ENCODE measurements at places on chromosomes 1 and 21.

DNA sequence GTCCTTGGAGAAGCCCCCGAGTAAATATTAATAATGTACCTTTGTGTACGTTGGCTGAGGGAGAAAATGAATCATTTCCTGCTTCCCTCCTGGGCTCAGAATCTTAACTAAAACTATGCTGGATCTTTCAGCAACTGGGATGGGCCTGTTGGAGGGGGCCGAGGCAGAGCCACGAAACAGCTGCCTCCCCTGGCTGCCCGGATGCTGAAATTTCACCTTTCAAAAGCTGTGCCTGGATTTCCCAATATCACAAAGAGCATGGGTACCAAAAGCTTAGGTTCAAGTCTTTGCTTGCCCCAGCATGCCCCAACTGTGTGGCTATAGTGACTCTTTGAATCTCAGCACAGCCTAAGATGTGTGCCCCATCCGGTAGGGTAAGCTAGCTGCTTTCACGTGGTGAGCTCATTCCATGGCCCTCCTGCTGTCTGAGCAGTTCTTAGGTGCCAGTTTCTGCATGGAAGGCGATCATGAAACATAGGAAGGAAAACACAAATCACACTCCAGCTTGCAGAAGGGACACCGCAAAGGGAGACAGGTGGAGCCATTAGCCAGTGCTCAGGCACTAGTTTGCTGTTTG, 473.5 kb downstream of the PTPRU start:
- no peak for DNase-seq

- DNase-seq: no peak
Measured at GRCh38 chr1:185158800-185159199, 1.8 kb downstream of the SWT1 start.

- no peak for DNase-seq
Measured at GRCh38 chr1:12368646-12369045, 138.8 kb downstream of the VPS13D start.

DNA sequence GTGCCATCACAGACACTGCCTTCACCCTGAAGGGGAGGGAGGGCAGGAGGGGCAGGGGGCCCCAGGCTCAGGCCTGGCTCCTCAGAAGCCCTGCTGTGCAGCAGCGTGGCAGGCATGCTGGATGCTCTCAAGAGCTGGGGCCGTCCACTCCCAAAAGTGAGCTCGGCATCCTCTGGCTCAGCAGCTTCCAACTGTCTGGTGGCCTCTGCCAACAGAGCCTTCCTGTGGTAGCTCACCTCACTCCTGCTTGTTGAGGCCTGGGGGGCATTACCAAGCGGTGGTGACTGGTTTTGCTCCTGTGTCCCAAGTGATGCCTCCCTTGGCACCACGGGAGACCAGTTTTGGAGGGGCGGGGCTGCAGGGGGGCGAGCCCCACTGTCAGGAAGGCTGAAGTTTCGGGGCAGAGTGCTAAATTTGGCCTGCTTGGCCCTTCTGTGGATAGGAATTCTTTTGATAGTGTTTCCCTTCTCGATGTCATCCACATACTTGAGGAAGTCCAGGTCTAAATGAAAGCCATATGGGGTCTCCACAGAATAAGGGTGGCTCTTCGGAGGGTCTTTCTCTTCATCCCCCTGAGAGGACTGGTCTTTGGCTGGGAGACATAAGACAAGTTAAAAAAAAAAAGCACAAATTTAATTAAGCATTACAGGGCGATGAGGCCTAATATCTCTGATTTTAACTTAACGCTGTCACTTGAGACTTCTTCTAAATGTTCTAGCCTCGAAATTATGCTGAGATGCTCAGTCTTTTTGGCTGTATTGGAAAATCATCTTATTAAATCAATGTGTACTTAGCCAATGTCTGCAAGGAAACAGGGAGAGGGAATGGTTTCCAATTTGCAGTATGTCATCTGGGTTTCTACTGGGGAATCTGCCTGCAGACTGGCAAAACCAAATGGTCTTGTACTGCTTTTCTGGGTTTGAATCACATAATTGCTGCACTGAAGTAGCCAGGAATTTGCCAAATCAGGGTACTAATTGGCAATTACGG, 44.4 kb downstream of the KANK4 start:
- DNase-seq: no peak

- DNase-seq: no peak
Measured at GRCh38 chr21:34511787-34512455, at the start of gene KCNE1. Gene KCNE1 (minus strand): TSS chr21:34512210. CDS start chr21:34449634, 62,576 bp downstream.

All from BJ (cell line).